ENCODE measurements at places on chromosomes 16 and 17.

- no peak for DNase-seq
These were observed 127.7 kb downstream of the XYLT1 start for GRCh38 chr16:17343028-17343427.

GRCh38 chr17:4340914-4341615, 25.4 kb downstream of the UBE2G1 start:
- DNase-seq = peak; percentile 60

DNA sequence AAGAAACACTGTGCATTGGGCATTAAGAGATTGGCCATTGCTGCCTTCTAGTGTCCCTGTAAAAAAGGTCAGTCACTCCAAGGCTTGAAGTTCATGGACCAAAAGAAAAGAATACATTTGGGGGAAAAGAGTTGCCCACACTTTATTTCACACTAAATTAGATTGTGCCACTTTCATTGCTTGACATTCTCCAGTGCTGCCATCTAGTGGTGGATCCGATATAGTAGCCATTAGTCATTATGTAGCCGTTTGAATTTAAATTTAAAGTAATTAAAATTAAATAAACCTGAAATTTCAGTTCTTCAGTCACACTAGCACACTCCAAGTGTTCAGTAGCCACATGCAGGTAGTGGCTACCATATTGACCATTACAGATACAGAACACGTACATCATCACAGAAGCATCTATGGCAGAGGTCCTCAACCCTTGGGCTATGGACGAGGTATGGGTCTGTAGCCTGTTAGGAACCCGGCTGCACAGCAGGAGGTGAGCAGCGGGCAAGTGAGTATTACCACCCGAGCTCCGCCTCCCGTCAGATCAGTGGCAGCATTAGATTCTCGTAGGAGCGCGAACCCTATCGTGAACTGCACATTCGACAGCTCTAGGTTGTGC, 21.9 kb upstream of the CDH5 start:
- peak; percentile 56 for DNase-seq

DNA sequence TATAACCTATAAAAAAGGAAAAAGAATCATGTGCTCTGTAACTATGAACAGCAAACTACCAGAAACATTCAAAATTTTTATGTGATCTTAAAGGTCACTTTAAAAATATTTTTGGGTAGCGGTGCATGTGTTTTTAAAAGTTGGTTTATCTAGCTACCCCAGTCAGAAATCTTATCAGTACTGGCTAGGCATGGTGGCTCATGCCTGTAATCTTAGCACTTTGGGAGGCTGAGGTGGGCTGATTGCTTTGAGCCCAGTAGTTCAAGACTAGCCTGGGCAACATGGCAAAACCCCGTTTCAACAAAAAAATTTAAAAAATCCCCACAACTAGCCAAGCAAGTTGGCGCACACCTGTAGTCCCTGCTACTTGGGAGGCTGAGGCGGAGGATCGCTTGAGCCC, 3.7 kb downstream of the CAPNS2 start:
- DNase-seq = no peak

GRCh38 chr17:20114466-20114865, 105.3 kb downstream of the SPECC1 start:
- DNase-seq = no peak

DNA sequence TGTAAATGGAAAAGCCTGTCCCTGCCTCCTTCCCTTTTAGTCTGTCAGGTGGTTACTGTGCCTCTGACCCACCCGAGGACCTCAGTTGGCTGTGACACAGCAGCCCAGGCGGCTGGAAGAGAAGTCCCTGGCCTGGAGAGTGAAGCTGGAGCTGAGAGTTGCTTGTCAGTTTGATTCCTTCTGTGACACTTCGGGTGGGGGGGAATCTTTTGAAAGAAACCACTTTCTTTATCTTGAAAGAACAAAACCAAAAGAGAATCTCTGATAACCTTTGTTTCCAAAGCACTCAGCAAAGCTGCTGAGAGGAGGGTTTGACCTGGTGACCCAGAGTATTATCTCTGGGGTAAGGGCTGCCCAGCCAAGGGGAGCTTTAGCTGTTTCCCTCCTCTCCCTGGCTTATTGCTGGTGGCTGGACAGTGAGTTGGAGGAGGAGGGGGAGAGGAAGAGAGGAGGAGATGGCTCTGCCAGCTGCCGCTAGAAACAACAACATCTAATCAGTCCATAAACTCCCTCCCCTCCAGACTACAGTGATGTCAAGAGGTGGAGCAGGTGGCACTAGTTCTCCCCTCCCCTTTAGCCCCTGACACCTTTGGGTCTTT, 34.0 kb downstream of the YPEL2 start:
- no peak for DNase-seq

- DNase-seq = no peak
These were observed 18.6 kb upstream of the LONP2 start for GRCh38 chr16:48225456-48225855.

GRCh38 chr17:17420082-17420481, 56.7 kb upstream of the MED9 start:
- no peak for DNase-seq

DNA sequence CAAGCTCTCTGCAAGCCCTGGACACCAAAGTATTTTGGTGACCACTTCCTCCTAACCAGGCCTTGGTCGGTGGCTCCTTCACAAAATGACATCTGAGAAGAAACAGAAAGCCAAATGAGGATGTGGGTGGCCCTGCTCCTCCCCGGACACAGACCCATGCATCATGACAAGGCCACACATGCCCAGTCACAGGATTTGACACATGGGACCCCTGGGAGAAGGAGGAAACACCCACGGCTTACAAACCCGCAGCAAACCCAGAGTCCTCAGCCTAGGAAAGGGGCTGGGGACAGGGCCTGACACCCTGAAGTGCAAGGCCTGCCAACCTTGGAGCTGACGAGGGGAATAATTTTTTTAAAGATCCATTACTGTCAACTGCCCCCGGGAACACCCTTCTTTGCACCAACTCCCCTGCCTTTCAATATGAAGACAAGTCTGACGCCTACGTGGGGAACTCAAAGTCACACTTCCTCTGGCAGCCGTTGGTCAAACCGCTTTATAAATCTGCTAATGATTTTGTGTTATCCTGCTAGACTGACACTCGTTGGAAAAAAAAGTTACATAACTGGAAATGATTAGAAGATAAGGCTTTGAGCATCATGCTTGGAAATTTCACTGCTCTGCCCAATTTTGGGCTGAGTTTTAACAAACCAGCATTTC, 41.3 kb downstream of the GAS7 start:
- DNase-seq = no peak

GRCh38 chr17:14352136-14352535, 51.3 kb downstream of the HS3ST3B1 start:
- no peak for DNase-seq

- no peak for DNase-seq
These were observed 463.2 kb downstream of the WWOX start for GRCh38 chr16:78562650-78563049.

GRCh38 chr17:65198653-65199382, 61.6 kb downstream of the RGS9 start:
- DNase-seq = peak; percentile 72

GRCh38 chr16:56980792-56981724, 8.3 kb upstream of the NLRC5 start:
- DNase-seq = no peak

GRCh38 chr17:75271955-75272847, 1.2 kb upstream of the MIF4GD start:
- no peak for DNase-seq

DNA sequence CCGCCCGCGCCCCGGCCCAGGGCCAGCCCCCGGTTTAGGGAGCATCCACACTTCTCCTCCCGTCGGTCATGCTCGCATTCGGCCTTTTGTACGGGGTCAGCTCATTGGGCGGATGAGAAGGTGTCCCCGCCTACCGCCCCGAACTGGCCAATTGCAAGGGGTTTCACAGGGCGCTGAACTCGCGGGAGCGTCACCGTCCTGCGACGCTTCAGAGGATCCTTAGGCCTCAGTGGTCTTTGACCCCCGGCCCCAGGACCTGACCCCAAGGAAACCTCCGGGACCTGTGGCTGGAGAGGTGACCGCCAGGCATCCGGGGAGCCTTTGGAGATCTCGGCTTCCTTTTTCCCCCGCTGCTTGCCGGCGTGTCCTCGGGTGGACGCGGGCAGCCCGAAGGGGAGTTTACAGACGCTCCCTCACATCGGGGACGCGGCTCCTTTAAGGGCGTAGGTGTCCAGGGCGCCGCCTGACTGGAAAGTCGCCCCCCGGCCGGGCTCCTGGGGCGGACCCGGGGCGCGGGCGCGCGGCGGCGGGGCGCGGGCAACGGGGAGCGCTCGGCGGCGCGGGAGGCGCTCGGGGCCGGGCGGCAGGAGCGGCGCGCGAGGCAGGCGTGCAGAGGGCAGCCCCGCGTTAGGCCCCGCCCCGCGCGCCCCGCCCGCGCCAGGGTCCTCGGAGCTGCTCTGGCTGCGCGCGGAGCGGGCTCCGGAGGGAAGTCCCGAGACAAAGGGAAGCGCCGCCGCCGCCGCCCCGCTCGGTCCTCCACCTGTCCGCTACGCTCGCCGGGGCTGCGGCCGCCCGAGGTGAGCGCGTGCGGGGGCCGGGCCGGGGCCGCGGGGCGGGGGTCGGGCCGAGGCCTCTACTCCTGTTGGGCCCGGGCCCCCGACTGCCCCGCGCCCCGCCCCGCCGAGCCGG, at the start of gene UBE2I:
Gene UBE2I (plus strand): TSS at position 660 of the 909 bp plus-strand sequence. CDS start 4,395 bp downstream, outside the sequence.
- peak; percentile 93 for DNase-seq

GRCh38 chr17:31738996-31739699, 119.9 kb downstream of the COPRS start:
- DNase-seq = peak; percentile 54

- DNase-seq = no peak
These were observed 216.9 kb upstream of the CHMP6 start for GRCh38 chr17:80774643-80775281.

- no peak for DNase-seq
These were observed 43.3 kb downstream of the MGAT5B start for GRCh38 chr17:76911299-76912017.

GRCh38 chr16:72073560-72074230, 10.7 kb downstream of the HPR start:
- DNase-seq = no peak

DNA sequence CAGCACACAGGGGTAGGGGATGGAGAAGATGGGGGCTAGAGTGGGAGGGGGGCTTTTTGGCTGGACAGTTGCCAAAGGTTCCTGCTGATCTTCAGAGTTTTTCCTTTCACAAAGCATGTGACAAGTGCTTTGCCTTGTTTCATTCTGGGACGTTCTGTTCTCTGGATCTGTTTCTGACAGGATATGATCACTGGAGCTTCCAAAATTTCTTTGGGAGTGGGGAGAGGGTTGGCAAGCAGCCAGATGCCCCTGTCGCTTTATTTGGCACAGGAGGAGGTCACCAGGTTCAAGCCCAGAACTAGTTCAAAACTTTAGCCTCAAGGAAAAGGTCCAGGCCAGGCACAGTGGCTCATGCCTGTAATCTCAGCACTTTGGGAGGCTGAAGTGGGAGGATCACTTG, 68.5 kb upstream of the TBX2 start:
- no peak for DNase-seq

GRCh38 chr16:2085669-2086068, 37.9 kb downstream of the TSC2 start:
- no peak for DNase-seq

Measured in kidney glomerular epithelial cell (primary cell).